IPS DF 6.9 (cell line): ENCODE measurements at places on chromosomes 12 and 14.

DNA sequence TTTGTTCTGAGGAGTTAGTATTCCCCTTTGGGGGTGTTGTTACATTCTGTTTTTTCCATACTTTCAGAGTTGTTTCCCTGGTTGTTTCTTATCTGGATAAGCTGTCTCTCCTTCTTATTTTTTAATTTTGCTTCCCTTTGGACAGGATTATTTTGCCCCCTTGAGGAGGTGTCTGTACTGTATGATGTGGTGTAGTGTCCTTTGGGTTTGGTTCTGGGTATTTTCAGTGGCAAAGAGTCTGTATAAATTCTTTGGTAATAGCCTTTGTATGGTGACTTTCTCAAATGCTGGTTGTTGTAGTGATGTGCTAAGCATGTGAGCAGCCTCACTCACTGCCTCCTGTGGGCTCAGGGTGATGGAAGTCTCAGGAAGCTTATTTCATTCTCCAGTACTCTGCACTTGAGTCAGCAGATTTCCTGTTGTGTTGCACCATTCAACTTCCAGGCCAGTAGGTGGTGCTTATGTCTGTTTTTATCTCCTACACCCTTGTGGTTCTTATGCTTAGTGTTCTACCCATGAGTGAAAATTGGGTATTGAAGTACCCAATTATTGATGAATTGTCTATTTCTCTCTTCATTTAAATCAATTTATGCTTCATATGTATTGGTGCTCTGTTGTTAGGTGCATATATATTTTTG, 103.3 kb upstream of the PMCH start:
- DNase-seq, result peak; percentile 48

GRCh38 chr14:62409169-62409568, 636.1 kb downstream of the KCNH5 start:
- no peak for DNase-seq

- DNase-seq, result no peak
Measured at GRCh38 chr12:32240831-32241230, 134.2 kb downstream of the BICD1 start.

GRCh38 chr12:25940886-25941285, 17.6 kb upstream of the RASSF8 start:
- DNase-seq, result no peak

- no peak for DNase-seq
Measured at GRCh38 chr12:18492372-18493025, 231.2 kb downstream of the PIK3C2G start.

DNA sequence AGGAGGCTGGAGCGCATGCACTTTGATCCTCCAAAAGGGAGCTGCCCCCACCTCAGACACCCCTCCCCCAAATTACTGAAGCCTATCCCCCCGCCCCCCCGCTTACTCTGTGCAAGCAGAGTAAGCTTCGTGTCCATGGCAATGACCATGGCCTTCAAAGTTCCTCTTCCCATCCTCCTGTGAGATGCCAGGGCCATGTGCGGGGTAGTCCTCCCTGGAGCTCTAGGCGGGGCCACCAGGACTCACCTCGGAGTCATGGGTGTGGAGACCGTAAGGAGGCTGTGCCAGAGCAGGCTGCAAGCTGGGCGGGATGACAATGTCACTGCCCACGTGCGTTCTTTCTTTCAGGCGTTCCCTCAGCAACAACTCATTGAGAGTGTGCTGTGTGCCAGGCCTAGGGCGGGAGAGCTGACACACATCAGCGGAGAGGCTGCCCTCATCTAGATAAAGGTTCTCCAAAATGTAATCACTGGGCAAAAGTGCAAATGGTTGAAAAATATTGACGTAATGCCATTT, 66.8 kb downstream of the C14orf132 start:
- DNase-seq, result no peak

DNA sequence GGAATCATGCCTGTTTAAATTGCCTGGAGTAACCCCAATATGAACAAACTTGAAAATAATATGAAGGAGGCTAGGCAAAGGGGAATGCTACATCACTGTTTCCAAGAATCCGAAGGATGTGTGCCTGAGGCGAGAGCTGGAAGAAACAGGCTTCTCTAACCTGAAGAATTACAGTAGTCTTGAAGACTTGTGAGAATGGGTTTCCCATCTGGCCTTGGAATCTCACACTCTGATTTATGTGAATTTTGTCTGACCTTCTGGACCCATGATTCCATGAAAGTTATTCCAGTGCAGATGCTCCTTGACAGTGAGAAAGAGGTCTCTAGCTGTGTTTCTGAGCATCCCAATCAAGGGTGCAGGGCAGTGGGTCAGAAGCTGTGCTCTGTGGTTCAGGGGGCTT, 122.1 kb upstream of the PARP11 start:
- DNase-seq, result no peak

DNA sequence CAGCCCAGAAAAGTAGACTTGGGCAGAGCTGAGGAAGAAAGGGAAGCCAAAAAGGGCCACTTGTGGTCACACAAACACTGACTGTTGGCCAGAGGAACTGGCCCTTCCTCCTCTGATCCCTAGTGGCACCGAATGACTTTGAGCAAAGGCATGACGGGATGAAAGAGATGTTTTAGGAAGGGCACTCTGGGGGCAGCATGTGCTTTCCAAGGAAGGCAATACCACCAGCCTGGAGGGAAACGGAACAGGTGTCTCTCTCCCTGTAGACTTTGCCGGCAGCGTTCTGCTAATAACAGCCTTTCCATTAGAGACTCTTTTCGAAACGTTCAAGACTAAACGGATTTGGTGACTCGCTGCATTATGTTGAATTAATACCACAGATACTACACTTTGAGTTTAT, 12.3 kb upstream of the FBXO21 start:
- DNase-seq, result no peak

GRCh38 chr12:49543221-49543913, 4.5 kb downstream of the KCNH3 start:
- DNase-seq, result no peak

GRCh38 chr12:59624732-59625460, 29.1 kb downstream of the SLC16A7 start:
- DNase-seq, result no peak

- no peak for DNase-seq
Measured at GRCh38 chr12:19451196-19451595, 11.9 kb downstream of the AEBP2 start.

GRCh38 chr14:22845821-22846625, 9.6 kb downstream of the MMP14 start:
- no peak for DNase-seq

DNA sequence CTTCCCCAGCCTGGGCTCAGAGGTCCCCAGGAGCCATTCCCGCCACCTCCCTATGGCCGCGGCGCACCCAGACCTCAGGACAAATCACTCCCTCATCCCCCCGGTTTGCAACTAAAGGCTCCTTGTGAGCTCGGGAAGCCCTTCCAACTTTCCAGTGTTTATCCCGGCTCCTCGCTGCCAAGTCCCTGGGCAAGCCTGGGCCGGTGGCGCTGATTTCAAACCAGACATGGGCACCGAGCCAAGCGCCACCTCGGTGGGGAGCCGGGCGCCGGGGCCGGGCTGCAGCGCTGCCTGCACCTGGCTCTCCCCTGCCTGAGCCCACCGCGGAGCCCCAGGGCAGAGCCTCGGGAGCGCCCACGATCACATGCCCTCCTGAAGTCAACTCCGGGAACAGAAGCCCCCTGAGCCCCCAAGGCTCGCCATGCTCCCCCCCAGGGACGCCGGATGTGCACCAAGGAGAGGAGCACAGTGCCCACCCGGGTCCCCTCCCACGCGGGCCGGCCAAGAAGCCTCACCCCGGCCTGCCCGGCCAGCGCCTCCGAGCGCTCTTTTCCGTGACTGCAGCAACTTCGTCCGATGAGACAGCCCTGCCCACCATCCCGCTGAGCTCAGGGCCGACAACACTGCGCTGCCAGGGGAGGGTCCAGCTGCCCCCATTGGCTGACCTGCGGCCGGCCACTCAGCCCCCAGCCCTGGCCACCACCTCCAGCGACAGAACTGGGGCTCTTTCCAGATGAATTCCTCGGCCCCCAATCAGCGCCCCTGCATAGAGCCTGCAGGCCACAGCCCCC, 50.0 kb downstream of the NCOR2 start:
- DNase-seq, result no peak

DNA sequence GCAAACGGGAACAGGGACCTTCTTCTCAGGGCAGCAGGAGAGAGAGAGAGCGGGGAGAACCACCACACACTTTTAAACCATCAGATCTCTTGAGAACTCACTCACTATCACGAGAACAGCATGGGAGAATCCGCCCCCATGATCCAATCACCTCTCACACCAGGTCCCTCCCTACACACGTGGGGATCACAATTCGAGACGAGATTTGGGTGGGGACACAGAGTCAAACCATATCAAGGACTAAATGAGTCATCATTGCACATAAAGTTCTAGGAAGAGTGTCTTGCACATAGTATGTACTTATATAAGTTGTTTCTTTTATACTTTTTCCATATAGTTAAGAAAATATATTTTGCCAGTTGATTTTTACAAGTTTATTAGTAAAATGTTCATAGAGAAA, 17.6 kb upstream of the NTN4 start:
- no peak for DNase-seq

- no peak for DNase-seq
Measured at GRCh38 chr12:111367661-111368221, 1.2 kb downstream of the PHETA1 start.

- no peak for DNase-seq
Measured at GRCh38 chr14:79967001-79967400, 244.3 kb downstream of the DIO2 start.

DNA sequence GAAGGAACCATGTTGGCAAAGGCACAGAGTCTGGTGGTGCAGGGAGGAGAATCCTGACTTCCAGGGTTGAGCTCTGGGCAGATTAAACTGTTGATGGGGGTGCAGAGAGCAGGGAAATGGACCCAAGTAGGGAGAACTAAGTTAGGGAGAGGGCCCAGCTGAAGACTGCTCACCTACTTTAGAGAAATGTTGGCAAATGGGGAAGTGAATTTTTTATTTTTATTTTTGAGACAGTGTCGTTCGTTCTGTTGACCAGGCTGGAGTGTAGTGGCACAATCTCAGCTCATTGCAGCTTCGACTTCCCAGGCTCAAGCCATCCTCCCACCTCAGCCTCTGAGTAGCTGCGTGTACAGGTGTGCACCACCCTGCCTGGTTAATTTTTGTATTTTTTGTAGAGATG, 32.1 kb upstream of the TUBA1A start:
- no peak for DNase-seq

- DNase-seq, result no peak
Measured at GRCh38 chr12:120473807-120474615, 4.5 kb upstream of the SRSF9 start.

- DNase-seq, result no peak
Measured at GRCh38 chr14:62885451-62885850, 159.8 kb downstream of the KCNH5 start.
